ENCODE measurements at places on chromosomes 5 and 9.

GRCh38 chr5:17399931-17400330, 98.1 kb upstream of the TAF11L2 start:
- no peak for DNase-seq

- no peak for DNase-seq
These were observed 76.5 kb downstream of the COL5A1 start for GRCh38 chr9:134717924-134718645.

GRCh38 chr9:125508249-125508648, 198.8 kb downstream of the MAPKAP1 start:
- no peak for DNase-seq

- DNase-seq, result no peak
These were observed 183.5 kb downstream of the LURAP1L start for GRCh38 chr9:12958279-12958678.

DNA sequence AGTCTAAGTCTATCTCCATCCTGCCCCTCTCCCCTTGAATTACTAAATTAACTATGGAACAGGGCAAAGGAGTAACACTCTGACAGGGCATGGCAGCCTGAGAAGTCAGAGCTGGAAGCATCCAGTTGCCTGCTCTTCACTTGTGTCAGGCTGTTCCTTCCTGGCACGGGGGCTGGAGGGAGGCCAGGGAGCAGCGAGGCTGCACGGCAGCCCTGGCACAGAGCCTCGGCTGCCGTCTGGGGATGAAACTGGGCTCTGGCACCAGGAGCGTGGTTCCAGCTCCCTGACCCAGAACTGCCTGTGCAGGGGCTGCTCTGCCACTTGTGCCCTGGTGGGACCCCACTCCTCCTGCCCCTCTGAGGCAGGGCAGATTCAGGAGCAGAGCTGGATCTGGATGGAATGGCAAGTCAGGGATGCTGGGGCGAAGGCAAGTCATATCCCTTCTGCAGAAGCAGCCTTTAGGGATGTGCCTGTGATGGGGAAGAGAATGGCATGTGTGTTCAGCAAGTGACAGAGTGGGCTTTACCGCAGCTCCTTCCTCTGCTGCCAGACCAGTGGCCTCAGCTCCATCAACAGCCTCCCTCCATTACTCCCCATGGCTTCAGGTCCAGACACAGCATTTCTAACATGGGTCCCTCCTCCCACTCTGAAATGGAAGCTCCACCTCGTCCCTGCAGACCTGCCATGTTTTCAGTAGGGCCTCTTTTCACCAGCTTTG, 42.2 kb upstream of the PDE8B start:
- no peak for DNase-seq

- no peak for DNase-seq
These were observed 423.6 kb downstream of the IRX1 start for GRCh38 chr5:4019009-4019769.

GRCh38 chr9:132507670-132508469, 74.5 kb upstream of the BARHL1 start:
- DNase-seq, result peak; percentile 37

DNA sequence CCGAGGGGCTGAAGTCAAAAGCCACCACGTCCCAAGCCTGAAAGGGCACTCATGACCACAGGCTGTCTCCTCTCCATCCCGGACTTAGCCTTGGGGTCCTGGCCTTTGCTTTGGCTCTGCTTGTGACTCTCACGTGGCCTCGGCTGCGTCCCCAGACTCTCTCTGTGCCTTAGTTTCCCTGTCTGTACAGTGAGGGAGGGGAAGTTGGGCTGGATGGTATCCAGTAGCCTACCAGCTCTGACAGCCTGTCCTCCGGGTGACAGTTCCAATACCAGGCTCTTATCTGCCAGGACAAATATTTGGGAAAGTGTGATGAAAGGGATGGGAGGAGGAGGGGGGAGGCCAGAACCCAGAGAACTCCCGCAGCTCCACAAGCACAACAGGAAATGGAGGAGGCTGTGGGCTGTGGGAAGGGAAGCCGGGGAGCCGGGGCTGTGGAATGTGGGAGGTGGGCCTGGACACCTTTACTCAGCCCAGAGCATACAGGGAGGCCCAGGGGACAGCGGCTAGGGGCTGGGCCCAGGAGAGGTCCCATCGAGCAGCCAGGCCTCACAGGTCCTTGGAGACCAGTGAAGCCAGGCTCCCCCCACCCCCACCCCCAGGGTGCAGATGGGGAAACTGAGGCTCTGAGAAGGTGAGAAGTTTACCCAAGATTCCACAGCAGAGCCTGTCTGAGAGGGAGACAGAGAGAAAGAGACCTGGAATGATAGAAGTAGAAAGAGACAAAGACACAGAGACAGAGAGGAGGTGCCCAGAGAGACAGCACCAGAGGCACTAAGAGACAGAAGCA, 18.3 kb downstream of the PDGFRB start:
- DNase-seq, result no peak

DNA sequence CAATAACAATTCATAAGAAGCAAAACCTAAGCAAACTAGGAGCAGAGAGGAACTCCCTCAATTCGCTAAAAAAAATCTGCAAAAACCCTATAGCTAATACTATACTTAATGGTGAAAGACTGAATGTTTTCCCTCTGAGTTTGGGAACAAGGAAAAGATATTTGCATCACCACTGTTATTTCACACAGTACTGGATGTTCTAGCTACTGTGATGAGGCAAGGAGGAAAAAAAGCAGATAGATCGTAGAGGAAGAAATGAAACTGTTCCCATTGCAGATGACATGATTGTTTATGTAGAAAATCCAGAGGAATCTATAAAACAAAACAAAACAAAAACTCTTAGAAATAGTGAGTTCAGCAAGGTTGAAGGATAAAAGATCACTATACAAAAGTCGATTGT, 116.7 kb downstream of the PHF2 start:
- no peak for DNase-seq

Data from NCI-H1417 treated with DMSO at 0.1 percent for 48 hours (cell line).